ENCODE measurements at places on chromosomes 4 and X.

GRCh38 chr4:127251423-127251822 lies 381.3 kb upstream of the INTU start:
- no peak for DNase-seq

DNA sequence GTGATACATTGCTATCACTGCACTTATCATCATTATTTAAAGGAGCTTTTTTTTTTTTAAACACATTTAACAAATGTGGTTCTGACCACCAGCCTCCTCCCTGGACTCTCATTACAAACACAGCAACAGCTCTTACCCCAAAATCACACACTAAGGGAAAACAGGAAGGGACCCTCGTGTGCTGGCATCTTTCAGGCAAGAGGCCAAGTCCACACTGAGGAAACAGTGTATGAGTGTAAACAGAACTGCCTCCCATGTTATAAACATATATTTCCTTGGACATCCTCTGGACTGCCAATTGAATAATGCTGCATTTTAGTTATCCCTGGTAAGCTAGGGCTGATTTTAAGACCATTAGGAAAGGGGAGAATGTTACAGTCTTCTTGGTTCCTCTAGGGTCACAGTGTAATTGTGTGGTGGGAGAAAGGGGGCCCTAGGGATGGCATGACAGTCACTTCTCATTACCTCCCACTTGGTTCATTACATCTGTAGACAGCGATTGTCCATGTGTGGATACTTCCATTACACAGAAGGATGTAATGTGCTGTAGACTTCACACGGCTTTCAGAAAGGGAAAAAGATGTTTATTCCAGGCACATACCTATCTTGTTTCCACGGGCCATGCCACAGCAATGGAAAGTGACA lies 244.6 kb upstream of the TET2 start:
- no peak for DNase-seq

DNA sequence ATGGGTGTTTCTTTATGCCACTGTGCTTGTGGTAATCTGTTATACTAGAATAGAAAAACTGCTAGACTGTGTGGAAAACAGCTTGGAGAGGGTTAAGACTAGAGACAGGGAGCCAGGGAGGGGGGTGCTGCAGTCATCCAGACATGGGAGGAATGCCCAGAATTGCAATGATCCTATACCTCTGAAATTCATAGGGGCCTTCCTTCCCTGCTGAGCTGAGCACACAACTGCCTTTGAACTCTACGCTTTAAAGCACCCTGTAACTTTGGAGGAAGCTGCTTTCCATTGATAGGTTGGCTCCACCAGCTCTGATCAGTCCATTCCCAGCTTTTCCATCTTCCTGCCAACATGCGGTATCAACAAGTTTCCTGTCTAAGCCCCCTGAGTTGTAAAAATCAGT lies 155.9 kb upstream of the RASGEF1B start:
- DNase-seq: no peak

DNA sequence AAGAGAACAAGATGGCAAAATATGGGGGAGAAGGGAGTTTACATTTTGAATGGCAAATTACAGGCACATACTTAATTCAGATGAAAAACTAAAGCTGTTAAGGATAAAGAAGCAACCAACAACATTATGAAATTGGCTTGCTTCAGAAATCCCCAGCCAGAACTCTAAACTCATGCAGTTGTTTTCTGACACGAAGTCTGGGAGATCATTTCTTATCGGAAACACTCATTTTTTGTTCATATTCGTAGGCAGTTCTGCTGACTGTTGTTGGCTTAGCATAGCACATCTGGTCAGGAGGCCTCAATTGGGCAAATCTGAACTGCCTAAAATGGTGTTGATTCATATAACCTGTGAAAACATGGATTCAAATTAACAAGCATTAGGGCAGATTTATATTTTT lies 33.0 kb upstream of the ARHGAP6 start:
- no peak for DNase-seq

- DNase-seq: no peak
These were observed 97.7 kb upstream of the PTPN13 start for GRCh38 chr4:86496094-86497080.

GRCh38 chrX:80423000-80423399 lies 2.8 kb downstream of the TENT5D start:
- no peak for DNase-seq

DNA sequence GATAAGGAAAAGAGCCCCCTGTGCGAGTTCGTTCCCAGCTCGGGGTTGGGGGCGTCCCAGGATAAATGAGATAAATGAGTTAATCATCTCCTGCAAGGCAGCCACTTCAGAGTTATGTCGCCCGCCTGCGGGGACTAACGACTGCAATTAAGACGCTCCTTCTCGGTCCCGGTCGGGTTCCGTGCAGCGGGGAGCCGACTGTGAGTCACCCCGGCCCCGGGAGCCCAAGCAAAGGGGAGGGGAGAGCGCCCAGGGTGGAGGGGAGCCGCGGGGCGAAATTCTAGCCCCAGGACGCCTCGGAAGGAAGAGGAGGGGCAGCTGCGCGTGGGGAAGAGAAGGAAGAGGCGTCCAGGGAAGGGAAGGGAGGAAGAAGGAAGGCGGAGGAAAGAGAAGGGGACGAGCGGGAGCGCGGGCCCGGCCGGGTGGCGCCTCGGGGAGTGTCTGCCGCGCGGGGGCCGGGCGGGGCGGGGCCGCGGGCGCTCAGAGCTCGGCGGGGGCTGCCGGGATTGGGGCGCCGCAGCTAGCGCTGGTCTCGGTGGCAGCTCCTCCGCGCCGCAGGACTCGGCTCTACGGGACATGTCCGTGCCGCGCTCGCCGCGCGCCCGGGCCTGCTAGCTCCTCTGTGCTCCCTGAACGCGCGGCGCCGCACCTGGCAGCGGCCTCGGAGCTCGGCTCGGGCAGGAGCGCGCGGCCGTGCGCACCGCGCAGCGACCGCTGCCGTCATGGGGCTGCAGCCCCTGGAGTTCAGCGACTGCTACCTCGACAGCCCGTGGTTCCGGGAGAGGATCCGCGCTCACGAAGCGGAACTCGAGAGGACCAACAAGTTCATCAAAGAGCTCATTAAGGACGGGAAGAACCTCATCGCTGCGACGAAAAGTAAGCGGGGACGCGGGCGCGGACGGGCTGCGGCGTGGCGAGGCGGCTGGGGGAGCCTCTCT lies at the start of gene ARHGAP10:
ARHGAP10 (plus strand) TSS at position 509 of the 938 bp plus-strand sequence; CDS start at position 723, 214 bp downstream.
- DNase-seq: peak; percentile 10

DNA sequence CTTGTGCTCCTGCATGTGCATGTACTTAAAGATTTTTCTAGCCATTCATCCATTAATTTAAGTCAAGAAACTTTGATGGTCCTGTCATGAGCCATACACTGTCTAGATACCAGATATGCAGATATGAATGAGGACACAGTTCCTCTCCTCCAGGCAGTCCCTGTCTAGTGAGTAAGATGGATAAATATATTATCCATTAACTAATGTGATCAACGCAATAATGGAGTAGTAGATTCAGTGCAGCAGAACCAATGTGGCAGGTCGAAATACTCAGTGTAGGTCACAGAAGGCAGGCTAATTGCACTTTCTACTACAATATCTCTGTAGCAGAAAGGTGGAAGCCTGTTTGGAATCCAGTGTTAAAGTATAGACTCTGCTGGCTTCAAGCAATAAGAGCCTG lies 112.5 kb downstream of the PCDH7 start:
- DNase-seq: no peak

- no peak for DNase-seq
These were observed 14.3 kb downstream of the FAM9C start for GRCh38 chrX:13029887-13030771.

DNA sequence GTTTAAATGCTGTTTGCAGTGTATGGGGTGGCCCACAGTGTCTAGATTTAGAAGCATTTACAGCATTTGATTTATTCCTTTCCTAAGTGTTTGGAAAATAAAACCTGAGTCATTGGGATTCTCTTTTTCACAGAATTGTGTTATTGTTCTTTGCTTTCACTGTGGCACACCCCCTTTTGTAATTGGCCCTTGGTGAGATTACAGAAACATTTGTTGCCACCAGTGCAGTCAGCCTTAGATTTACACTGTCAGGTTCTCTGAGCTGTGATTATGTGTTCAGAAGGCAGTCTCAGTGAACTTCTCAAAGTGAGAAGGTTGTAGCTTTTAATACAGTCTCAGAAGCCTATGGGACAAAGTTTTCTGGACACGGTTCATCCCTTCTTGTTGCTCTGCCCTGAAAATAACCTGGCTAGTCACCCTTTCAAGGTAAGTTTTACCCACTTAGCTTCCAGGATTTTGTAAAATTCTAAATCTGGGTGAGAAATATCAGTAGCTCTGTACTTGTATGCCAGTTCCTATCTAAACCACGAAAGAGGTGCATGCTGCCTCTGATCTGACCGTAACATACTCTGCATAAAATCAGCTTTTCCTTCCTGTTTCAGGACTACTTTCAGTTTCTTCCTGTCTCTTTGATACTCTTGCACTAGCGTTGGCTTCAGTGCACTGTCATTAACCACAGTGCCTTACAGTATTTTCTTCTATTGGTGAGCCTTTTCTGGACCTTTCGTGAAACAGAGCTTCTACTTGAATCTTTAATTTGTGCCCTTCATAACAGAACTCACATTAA lies 12.6 kb downstream of the RUFY3 start:
- DNase-seq: peak; percentile 4
